Activated CD4-positive, alpha-beta T cell treated with anti-CD3 and anti-CD28 coated beads, Interleukin-2, amount 50 U/mL, for 48 hours (primary cell): ENCODE measurements at places on chromosomes 4 and X.

GRCh38 chr4:169795585-169795984 is 37.8 kb upstream of the HPF1 start:
- no peak for DNase-seq

DNA sequence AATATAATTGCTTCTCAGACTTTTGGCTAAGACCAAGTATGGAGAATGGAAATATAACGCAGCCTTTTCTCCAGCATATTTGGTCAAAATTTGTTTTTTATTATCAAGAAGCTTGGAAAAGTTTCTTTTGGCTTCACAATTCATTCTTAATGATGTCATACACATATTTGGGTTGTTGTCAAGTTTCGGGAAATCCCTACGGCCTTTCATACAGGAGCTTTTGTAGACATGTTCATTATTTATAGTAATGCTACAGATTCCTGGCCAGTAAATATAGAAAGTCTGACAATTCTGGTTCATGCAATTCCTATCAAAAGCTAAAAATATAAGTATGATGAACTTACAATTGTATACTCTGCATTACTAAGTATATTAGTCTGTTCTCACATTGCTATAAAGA is 112.9 kb downstream of the IRF2 start:
- DNase-seq = no peak

GRCh38 chr4:133151341-133151690 is 2.2 kb downstream of the PCDH10 start:
- no peak for DNase-seq

GRCh38 chrX:130100180-130100579 is 10.1 kb downstream of the ELF4 start:
- DNase-seq = no peak

DNA sequence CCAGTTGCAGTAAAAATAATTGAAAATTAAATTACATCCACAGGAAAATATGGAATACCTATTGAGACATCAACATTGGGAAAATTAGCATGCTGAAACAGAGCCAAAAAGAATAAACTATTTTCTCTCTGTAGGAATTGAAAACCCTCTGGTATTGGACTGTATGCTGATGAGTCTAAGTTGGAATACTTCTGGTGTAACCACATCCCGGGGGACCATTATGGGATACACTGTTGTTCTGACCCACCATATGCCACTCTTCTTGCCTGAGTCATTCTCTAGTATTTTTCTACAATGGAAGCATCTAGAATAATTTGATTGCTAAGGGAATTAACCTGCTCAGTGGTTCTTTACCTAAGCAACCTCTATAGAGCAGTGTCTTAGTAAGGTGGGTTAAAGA is 640.7 kb upstream of the AGA start:
- DNase-seq = no peak

- no peak for DNase-seq
Measured at GRCh38 chr4:89287945-89288344, 19.7 kb downstream of the GPRIN3 start.

DNA sequence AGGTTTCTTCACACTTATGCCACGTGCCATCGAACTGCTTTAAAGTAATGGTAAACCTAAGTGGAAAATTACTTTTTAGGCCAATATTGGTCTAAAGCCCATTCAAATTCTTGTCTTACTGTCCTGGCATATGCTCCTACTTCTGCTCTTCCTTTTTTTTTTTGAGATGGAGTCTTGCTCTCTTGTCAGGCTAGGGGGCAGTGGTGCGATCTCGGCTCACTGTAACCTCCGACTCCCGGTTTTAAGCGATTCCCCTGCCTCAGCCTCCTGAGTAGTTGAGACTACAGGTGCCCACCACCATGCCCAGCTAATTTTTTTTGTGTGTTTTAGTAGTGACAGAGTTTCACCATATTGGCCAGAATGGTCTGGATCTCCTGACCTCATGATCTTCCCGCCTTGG is 129.0 kb upstream of the TECRL start:
- DNase-seq = no peak

DNA sequence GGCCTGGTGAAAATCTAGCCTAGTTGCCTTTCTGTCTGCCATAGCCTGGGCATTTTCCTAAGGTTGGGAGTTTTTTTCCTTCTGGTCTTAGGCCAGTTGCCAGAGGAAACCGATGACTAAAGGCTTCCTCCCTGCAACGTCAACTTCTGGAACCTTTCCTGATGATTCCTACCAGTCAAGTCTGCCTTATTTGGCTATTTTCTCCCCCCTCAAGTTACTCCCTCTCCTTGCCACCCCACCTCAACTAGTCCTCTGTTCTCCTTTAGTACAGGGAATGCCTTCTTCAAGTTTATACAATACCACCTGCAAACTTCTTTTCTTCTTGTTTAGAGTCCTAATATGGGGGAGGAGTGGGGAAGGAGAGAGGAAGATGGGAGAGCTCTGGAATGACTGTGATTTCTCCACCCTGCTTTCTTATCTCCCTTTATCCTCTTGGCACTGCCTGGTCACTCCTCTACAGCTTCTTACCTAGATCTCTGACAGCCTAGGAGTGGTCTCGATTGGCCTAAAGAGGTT is 10.6 kb downstream of the MSN start:
- no peak for DNase-seq

- no peak for DNase-seq
Measured at GRCh38 chrX:56069299-56069931, 162.7 kb upstream of the KLF8 start.

- DNase-seq = no peak
Measured at GRCh38 chr4:122762520-122762919, 30.0 kb downstream of the BBS12 start.

- DNase-seq = no peak
Measured at GRCh38 chr4:155011163-155011780, 197.2 kb upstream of the NPY2R start.

GRCh38 chrX:44228621-44229020 is 114.9 kb downstream of the EFHC2 start:
- no peak for DNase-seq

DNA sequence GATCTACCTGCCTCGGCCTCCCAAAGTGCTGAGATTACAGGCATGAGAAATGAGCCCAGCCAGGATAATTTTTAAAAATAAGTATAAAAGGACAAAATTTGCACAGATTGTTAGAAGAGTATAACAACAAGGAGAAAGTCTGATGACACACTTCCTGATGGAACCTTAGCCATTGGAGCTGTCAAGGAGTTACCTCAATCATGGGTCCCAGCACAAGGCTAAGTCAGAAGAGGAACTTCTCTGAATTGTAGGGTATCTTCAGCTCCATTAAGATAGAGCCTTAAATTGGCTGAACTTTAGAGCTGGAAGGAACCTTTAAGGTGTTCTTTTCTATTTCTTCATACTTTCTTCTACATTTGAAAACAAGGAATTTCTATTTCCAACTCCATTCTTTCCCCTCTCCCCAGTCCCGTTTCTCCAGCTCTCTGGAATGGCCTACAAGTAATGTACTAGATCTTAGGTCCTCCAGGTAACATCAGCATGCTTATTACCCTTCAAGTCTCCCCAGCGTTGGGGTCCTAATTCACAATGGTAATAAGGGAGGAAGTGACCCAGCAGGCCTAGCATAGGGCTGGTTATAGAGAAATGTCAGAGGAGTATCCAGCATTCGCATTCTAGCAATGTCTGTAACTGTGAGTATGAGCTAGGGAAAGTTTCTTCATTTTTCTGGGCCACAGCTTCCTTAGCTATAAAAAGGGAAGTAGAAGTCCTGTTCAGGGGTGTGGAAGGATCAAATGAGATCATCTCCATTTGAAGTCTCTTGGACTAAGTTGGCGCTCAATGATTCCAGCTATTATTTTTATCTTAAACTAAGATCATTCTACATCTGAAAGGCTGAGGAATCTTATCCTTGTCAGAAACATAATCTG is 18.5 kb upstream of the RBPJ start:
- DNase-seq = no peak

DNA sequence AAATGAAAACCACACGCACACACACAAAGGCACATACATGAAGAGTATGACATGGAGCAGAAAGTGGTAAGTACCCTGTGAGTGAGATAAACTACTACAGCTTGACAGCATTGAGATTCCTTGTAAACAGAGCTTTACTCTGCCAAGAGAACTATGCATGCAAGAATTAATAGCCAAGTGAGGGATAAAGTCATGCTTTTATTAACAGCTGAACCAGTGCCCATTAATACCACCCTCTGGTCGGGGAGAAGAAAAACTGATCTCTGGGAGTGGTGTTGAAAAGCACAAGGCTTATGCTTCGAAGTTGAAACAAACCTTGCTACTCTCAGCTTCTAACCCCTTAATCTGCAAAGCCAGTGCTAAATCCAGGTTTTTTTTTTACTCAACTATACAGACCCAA is 95.9 kb upstream of the C1QTNF7 start:
- DNase-seq = no peak

GRCh38 chr4:7988437-7988836 is 48.8 kb upstream of the AFAP1 start:
- DNase-seq = no peak

DNA sequence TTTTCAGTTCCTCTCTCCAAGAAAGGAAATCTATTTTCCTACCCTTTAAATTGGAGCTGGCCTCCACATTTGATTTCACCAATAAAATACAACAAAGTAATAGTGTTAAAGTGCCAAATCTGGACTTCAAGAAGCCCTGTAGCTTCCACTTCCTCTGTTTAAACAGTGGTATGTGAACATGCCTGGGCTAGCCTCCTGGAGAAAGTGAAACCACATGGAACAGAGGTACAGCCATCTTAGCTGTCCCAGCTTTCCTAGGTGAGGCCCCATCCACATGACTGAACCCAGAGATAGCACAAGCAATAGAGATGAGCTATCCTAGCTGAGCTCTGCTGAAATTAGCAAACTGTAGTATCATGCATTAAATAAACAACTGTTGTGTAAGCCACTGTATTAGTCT is 131.8 kb upstream of the VCX start:
- DNase-seq = no peak

DNA sequence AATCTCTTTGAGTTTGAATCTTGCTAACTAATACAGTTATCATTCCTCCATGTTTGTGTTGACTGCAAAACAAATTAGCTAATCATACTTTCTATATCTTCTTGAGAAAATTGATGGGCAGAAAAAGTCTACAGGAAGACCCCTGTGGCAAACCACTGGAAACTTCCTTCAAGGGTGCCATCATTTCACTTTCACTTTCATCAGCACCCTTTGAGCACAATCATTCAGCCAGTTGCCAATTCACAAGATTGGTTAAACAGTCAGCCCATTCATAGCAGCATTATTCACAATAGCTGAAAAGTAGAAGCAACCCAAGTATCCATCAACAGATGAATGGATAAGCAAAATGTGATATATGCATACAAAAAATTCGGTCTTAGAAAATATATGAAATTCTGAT is 101.5 kb downstream of the CCDC160 start:
- DNase-seq = no peak

GRCh38 chr4:173052439-173052838 is 116.2 kb upstream of the GALNT7 start:
- DNase-seq = no peak

- no peak for DNase-seq
Measured at GRCh38 chr4:144967161-144967560, 130.8 kb downstream of the ANAPC10 start.

DNA sequence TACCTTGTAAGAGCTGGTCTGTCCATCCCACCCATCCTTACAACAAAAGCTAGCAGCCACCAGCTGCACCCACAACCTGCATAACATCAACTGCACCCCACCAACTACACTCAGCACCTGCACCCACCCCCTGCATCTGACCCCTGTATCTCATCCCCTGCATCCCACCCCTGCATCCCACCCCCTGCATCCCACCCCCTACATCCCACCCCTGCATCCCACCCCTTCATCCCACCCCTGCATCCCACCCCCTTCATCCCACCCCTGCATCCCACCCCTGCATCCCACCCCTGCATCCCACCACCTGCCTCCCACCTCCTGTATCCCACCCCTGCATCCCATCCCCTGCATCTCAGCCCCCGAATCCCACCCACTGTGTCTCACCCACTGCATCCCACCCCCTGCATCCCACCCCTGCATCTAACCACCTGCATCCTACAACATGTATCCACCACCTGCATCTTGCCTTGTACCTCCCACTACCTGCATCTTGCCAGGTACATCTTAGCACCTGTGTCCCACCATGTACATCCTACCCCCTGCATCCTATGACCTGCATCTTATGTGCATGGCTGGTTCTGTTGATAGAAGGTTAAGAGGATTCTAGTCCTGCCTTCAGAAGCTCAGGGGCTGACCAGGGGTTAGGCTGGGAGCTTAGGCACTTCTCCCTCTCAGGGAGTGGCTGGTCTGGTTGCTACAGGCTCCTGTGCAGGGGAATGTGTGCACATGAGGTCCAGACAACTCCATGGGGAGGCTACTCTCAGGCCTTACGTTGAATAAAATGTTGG is 9.4 kb downstream of the TMEM271 start:
- no peak for DNase-seq

DNA sequence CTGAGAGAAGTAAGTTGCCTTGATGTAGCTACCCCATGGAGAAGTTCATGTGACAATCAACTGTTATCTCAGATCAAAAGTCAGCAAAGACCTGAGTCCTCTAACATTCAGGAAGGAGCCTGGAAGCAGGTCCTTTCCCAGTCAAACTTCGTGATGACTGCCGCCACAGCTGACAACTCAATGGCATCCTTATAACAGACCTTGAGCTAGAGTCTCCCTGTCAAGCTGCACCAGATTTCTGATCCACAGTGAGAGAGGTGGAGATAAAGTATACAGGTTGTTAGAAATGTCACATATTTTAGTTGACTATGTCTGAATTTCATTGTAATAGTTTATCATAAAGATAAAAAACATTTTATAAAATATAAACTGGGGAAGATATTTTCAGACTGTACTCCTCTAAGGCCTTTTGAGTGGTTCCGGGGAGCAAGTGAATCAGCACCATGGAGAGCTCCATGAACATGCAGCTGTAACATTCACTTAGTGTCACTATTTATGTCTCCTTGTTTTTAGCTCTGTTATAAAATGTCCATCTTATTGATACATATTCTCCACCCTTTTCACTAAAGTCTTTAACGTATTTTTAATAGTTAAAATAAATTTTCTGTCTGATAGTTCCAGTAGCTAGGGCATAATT is 1653.5 kb upstream of the AGA start:
- DNase-seq = no peak

- DNase-seq = no peak
Measured at GRCh38 chr4:16176621-16177020, 49.6 kb downstream of the TAPT1 start.

GRCh38 chr4:137432446-137433311 is 99.6 kb downstream of the PCDH18 start:
- DNase-seq = no peak

DNA sequence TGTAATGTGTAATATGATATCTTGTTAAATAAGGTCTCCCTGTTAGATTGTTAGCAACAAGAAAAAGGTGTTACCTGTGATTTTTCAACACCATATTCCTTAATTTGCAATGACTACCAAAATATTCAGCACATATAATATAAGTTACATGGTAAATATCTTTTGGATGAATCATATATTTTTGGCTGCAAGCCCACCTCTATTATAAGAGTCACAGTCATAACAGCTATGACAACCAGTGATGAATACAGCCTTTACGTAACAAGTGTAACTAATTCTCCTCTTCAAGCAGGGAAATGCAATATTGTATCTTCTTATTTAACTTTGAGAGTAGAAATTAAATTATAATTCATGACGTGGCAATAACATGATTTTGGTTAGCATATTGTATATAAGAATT is 187.0 kb downstream of the NLGN4X start:
- DNase-seq = no peak
